Sciatic nerve (tissue), 2 donors: ENCODE measurements at places on chromosomes 2 and 18.

DNA sequence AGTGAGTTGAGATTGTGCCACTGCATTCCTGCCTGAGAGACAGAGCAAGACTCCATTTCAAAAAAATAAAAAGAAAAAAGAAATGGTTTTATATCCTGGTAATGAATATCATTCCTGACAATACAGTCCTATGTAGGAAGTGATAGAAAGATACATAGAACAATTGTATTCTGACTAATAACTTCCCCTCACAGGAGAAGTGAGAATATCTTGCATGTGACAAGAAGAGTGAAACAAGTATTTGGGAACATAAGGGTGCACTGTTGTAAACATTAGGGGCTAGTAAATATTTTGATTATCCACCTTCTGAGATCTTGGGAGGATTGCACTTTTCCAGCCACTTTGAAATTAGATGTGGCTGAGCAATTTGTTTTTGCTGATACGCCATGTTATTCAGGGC is 40.7 kb downstream of the KLHL14 start:
- DNase-seq, result no peak

GRCh38 chr2:238123218-238123971 is 15.1 kb upstream of the KLHL30 start:
- DNase-seq, result no peak

- no peak for DNase-seq
Observed at GRCh38 chr2:102796337-102796736, 34.5 kb downstream of the TMEM182 start.

GRCh38 chr18:77114415-77115191 is 18.0 kb downstream of the MBP start:
- peak; percentile 84 for DNase-seq

DNA sequence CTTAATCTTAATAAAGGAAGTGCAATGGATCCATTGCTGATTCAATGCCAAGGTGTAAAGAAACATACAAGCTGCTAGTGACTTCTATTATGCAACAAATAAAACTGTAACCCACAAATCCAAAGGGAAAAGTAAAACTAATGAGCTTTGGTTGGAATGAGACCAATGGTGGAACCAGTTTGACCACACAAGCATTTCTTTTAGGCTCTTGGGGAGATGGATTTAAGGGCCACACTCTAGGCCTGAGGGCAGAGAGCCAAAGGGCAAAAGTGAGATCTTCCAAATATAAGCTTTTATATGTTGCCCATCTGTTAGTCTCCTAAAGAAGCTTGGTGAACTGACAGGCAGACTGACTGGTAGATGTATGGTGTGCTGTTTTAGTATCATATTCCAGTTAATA is 41.5 kb upstream of the MMADHC start:
- no peak for DNase-seq

GRCh38 chr2:42890791-42891355 is 98.5 kb upstream of the HAAO start:
- no peak for DNase-seq

DNA sequence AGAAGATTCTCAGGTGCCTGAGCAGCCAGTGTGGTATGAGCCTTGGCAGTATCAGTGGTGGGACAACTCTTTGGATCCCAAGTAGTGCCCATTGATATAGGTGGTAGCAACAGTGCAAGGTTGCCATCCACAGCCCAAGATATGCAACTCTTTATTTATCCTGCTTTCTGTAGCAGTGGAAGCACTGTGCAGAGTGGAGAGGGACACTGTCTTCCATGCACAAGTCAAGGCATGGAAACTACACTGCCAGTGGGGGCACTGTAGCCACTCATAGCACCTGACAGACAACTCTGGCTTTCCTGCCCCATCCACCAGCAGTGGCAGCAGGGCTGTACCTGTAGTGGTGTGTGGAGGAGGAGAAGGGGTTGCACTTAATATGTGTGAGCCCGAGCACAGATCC is 409.6 kb upstream of the TMEFF2 start:
- DNase-seq, result no peak

DNA sequence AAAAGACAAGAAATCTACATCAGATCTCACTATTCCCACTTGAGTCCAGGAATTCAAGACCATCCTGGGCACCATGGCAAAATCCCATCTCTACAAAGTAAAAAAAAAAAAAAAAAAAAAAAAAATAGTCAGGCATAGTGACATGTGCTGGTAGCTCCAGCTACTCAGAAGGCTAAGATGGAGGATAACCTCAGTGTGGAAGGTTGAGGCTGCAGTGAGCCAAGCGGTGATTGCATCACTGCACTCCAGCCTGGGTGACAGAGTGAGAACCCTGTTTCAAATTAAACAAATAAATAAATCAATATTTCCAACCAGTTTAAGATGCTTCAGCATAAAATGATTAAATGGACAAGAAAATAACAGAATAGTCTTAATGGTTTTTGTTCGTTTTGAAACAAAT is 197.4 kb downstream of the DSEL start:
- DNase-seq, result no peak

- DNase-seq, result no peak
Observed at GRCh38 chr2:26979741-26980140, 9.3 kb downstream of the MAPRE3 start.

GRCh38 chr2:240132651-240132980 is 3.5 kb downstream of the COPS9 start:
- DNase-seq, result peak; percentile 15

DNA sequence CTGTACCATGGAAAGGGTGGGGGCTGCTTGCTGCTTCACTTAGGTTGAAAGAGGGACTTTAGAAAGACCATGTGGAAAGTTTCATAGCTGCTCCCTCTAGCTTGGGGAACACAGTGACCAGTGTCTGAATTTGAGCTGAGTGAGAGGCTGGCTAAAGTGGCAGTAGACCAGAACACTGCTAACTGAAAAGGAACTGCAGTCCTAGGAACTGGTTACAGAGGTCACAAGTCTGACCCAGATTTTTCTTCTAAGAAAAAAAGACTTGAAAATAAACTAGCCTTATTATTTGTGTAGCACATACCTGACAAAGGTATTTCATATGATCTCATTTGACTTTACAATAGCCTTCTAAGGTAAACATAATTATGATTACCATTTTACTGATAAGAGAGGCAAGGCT is 153.6 kb downstream of the FSHR start:
- no peak for DNase-seq
